ENCODE measurements at places on chromosomes 1 and 21.

- no peak for DNase-seq
Measured at GRCh38 chr21:16241016-16241415, 511.2 kb downstream of the USP25 start.

DNA sequence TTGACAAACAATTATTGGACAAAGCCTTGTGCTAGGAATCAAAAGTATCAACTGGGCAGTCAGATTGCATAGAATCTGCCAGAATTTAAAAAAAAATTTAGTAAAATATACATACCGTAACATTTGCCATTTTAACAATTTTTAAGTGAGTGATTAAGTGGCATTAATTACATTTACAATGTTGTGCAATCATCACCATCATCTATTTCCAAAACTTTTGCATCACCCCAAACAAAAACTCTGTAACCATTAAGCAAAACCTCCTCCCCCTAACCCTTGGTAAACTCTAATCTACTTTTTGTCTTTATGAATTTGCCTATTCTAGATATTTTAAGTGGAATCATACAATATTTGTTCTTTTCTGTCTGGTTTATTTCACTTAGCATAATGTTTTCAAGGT lies 182.8 kb downstream of the LMO4 start:
- no peak for DNase-seq

DNA sequence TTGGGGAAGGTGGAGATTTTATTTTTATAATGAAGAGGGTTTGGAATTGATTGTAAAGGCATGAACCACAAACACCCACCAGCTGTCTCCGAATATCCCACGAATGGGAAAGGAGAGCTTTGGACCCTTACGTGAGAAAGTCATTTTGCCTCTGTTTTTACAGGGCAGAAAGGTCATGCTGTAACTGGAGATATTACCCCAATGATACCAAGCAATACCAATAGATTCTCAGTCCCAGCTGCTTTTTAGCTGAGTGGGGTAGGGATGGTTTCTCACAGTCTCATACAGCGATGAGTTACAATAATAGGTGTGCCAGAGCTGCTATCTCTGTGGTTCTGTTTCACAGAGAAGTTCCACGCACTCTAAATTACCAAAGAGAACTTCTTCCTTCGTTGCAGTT lies 8.8 kb upstream of the F3 start:
- DNase-seq: no peak

DNA sequence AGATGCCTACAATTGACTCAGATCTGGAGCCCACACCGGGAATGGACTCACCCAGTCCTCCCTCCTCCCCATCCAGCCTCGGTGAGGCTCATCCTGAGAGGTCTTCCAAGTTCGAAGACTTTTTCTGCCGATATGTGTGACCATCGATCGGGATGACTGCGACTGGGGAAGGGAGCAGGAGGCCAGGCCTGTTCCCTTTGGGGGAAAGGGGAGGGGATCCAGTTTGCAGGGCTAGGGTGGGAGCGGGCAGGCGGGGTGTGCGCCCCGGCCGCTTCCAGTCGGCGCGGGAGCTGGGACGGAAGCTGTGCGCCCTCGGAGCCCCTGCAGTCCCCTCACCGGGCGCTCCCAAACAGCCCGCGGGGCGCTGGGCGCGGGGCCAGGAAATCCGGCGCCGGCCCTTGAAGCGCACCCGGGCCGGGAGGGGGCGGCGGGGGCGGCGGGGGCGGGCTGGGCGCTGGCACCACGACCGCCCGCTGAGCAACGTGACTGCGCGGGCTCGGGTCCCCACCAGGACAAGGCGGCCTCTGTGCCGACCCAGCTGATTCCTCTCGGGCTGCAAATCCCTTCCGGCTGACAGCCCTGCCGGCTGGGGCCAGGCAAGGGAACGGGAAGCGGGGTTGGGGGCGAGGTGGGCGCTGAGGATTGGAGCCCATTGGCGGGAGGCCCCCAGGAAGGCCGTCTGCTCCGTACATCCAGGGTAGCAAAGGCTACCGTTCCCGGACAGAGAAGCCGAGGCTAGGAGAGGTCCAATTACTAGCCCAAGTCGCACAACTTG lies 103.9 kb downstream of the EBNA1BP2 start:
- DNase-seq: no peak

DNA sequence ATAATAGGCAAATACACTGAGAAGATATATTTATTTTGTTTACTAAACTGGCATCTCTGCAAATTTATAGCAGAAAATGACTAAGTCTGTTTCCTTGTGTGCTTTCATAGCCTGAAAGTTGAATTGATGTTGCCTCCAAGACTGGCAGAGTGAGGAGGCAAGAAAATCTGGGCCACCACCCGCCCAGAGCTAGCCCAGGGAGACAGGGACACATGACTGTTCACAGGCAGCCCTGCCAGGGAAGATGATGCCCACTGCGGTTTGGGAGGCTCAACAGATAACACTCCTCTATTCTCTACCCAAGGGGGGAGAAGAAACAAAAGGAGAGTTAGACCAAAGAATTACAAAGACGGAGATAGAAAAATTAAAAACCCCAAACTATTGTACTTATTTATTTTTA lies 37.1 kb downstream of the OPTC start:
- DNase-seq: no peak

DNA sequence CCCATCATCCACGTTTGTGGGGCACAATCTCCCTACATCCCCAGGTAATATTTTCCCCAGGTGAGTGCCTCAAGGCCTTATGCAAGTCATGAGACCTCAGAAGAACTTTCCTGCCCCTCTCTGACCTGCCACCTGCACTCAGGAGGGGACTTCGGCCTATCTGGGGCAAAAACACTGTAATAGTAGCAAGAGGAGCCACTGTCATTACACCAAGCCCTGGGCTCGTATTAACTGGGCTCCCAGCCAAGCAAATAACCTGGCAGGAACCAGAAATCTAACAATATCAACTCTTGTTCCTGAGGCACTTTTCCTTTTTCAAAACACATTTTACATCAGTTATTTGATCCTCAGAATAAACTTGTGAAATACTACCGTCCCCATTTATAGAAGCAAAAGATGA lies 30.9 kb downstream of the LAMB3 start:
- DNase-seq: no peak

- DNase-seq: no peak
Measured at GRCh38 chr1:94036730-94037129, 84.2 kb downstream of the ABCA4 start.

GRCh38 chr1:6353955-6354658 lies 39.5 kb downstream of the ACOT7 start:
- DNase-seq: no peak

DNA sequence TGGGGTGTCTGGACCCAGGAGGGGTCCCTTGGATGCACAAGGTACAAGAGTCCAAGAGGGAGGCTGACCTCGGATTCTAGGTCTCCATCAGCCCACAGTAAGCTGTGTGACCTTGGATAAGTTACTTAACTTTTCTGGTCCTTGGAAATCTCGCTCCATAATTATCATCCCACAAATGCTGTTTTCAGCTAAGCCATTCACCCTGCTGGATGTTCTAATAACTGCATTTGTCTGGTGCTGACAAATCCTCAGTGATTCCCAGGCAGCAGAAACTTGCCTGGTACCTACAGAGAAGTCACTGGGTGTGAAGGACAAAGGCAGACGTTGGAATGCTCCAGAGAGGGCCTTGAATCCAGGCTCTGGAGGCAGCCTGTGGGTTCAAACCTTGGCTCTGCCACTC lies 89.7 kb downstream of the IGSF21 start:
- peak; percentile 8 for DNase-seq

All from A549 (cell line).